Epithelial cell of prostate (primary cell): ENCODE measurements at places on chromosomes 4 and X.

- peak; percentile 51 for DNase-seq
Observed at GRCh38 chr4:26590639-26591038, 6.8 kb downstream of the TBC1D19 start.

- no peak for DNase-seq
Observed at GRCh38 chr4:47615385-47615784, 130.3 kb downstream of the ATP10D start.

GRCh38 chrX:136630881-136631280 is 17.1 kb upstream of the CD40LG start:
- DNase-seq: no peak

DNA sequence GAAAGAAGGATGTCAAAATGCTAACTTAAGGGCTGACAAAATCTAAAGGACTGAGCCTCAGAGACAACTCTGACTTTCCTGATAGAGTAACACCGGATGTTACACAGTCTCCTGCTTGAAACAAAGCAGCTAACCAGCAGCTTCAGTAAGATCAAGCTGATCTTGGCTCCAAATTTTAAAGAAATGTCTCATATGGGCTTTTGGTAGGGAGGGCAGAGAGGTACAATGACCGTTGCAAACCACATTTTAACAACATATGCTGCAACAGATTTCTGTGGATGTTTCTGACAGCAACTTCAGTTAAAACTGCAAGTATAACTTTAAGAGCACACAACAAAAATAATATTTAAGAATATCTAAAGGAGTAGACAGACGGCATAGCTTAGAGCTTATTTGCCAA is 9.1 kb downstream of the RPGR start:
- DNase-seq: no peak

GRCh38 chr4:77336411-77337142 is 179.6 kb downstream of the CCNG2 start:
- no peak for DNase-seq

DNA sequence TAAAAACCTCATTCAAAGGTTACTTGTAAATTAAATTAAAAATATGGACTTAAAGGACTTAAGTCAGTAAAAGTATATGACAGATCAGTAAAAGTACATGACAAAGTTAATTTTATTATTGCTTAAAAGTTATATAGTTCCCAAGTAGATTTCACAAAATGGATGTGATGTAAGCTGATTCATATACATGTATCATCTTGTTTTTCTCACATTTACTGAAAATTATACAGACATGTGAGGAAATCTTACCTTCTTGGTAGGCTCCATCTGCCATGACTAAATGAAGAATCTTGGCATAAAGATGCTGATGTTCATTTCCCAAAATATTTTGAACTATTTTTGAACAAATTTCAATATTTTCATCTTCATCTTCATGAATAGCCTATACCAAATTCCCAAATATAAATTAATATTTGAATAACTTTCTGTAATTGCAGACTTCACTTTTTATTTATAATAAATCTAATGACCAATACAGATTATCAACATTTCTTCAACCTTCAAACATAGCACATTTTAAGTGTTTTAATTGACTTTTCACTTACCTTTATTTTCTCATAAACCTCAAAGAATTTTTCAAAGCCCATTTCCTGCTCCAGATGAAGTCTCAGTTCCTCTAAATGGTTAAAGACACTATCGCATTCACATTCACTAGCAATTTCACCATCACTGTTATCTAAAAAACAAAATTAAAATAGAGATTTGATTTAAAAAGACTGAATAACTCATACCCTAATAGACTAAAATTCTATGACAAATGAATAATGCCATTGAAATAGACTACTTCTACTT is 129.4 kb upstream of the SH3RF1 start:
- DNase-seq: no peak

DNA sequence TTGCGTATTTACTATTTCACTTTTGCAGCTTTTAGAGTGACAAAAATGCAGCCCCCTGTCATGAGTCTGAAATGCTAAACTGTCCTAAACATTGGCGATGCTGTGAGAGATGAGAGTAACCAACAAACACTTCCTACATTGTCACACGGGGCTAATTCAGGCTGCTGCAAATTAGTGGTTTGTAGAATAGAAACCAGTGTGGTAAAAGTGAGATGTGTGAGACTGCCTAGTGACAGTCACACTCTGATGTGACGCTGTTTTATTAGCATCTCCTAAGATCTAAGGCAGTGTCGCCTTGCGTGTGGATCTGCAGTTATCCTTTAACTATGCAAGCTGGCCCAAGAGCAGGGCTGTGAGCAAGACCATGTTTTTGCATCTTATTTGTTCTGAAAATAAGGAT is 800.2 kb upstream of the TENM3 start:
- DNase-seq: no peak

- no peak for DNase-seq
Observed at GRCh38 chr4:38166082-38166481, 205.9 kb downstream of the PTTG2 start.

DNA sequence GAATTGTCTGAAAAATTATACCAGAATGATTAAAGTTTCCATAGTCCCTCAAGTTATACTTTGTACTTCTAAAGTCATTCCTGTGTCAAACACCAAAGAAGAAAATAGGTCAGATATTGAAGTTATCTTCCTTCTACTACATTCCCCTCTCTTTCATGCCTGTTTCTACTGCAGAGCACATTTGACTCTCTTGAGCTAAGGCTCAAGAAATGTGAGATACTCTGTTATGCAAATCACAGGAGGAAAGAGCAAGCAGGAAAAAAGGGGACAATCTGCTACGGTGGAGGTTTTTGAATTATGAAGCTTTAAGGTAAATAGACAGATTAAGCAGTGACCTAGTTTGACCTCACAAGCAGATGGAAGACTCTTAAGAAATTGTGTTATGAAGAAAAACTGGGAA is 198.9 kb upstream of the LDB2 start:
- no peak for DNase-seq

GRCh38 chr4:23877758-23878229 is 12.1 kb downstream of the PPARGC1A start:
- DNase-seq: no peak

- no peak for DNase-seq
Observed at GRCh38 chr4:3877236-3877635, 111.1 kb downstream of the ADRA2C start.

DNA sequence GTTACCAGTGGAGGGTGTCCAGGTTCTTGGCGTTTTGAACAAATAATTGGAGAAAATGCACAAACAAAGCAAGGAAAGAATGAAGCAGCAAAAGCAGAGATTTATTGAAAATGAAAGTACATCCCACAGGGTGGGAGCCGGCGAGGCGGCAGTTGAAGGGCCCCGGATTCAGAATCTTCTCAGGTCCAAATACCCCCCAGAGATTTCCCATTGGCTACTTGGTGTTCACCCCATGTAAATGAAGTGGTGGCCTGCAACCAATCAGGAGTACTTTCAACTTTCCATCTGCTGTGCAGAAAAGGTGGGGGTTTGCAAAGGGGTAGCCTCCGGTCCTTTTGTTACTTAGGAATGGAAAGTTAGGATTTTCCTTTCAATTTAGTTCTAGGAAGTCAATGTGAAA is 1447.0 kb downstream of the C4orf33 start:
- DNase-seq: no peak

GRCh38 chr4:124641715-124642381 is 70.7 kb downstream of the ANKRD50 start:
- DNase-seq: peak; percentile 87

- no peak for DNase-seq
Observed at GRCh38 chrX:100677611-100678181, 33.7 kb downstream of the SRPX2 start.

- no peak for DNase-seq
Observed at GRCh38 chr4:819401-820229, 6.3 kb downstream of the CPLX1 start.

DNA sequence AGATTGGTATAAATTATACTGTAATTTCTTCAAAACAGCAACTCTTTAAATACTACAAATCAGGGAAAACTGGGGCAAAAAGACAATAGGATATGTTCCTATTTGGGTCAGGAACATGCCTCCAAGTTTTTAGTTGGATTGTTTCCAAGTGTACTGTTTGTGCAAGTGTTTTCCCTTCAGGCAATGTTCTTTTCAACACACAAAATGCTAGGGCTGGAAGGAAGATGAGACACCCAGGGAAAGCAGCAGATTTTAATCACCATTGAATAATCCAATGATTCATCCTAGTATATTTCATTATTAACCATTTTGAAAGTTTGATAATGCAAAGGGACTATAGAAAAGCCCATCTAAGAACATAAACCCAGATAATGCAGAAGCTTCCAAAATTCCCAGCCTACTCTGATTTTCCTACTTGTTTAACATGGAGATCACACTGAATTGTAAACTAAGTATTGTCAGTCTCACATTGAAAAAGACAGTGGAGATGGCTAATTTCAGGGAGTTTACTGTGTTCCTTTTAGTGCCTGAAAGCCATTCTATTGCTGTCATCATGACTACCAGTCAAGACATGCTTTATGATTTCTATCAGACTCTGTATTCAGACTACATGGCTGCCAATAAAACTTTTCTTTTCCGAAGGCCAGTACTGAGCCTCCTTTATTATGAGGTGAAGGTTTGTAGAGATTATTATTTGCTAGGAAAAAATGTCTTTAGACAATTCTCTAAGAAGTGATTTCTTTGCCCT is 38.6 kb downstream of the COL4A6 start:
- DNase-seq: no peak

- no peak for DNase-seq
Observed at GRCh38 chr4:98506462-98507132, 151.8 kb downstream of the TSPAN5 start.

GRCh38 chr4:48031802-48032525 is 15.4 kb downstream of the NIPAL1 start:
- no peak for DNase-seq

DNA sequence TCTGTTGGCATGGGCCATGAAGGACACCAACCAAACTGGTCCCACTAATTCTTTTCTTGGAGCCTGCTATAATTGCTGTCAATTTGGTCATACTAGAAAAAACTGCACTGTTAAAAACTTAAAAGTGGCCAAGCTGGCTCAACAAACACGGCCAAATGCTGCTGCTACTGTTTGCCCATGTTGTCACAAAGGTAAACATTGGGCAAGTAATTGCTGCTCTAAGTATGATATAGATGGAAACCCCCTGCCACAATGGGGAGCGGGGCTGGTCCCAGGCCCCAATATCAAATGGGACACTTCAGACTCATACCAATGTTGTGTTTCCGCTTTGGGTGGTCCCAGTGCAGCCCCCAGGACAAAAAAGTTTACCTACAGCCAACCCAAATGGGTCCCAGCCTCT is 52.1 kb downstream of the SPIN3 start:
- DNase-seq: no peak

GRCh38 chr4:184635381-184635780 is 13.9 kb downstream of the CASP3 start:
- DNase-seq: no peak

- no peak for DNase-seq
Observed at GRCh38 chrX:153549807-153550206, 32.4 kb downstream of the ATP2B3 start.

- DNase-seq: no peak
Observed at GRCh38 chr4:134470544-134470943, 269.0 kb upstream of the PABPC4L start.

- peak; percentile 31 for DNase-seq
Observed at GRCh38 chr4:52655506-52655905, 3.6 kb downstream of the USP46 start.

- DNase-seq: peak; percentile 49
Observed at GRCh38 chr4:98773638-98774037, 115.2 kb upstream of the TSPAN5 start.

- DNase-seq: no peak
Observed at GRCh38 chrX:150044556-150044955, 106.3 kb upstream of the EOLA2 start.

DNA sequence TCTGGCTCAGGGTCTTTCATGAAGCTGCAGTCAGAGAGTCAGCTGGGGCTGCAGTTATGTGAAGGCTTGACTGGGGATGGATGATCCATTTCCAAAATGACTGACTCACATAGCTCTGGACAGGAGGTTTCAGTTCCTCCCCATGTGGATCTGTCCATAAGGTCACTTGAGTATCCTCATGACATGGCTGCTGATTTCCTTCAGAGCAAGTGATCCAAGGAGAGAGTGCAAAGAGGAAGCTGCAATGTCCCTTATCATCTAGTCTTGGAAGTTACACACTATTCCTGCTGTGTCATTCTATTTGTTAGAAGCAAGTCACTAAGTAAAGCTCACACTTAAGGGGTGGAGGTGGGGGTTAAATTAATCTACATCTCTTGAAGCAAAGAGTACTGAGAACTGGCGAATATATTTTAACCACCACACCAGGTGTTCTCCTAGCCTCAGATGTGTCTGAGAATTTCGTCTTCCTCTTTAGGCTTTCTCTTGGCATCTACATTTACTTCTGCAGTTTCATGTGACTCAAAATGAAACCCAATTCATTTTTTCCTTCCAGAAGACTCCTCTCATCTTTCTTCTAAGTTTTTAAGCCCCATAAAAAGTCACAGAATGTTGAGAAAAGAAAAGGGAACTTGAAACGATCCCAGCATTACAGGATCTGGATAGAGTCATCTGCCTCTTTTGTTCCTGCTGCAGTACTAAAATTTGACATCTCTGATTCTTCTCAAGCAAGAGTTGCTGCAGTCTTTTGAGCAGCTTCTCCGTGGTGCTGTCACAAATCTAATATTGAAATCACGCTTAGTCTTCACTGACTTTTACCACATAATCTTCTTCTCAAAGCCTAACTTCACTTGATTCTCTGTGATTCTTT is 3.8 kb upstream of the GRPR start:
- DNase-seq: no peak

DNA sequence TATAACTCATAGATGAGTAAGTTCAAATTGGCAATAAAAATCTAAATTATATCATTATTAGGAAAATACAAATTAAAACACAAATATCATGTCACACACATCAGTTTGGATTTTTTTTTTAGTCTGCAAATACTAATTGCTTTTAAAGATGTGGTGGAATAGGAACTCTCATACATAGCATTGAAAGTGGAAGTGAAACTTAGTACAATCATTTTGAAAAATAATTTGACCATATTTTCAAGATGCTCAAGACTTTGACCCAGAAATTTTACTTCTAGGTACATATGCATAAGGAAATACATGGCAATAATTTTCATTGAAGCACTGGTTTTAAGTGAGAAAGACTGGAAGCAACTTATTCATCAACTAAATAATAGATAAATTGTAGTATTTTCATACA is 147.5 kb upstream of the SMIM31 start:
- DNase-seq: no peak

DNA sequence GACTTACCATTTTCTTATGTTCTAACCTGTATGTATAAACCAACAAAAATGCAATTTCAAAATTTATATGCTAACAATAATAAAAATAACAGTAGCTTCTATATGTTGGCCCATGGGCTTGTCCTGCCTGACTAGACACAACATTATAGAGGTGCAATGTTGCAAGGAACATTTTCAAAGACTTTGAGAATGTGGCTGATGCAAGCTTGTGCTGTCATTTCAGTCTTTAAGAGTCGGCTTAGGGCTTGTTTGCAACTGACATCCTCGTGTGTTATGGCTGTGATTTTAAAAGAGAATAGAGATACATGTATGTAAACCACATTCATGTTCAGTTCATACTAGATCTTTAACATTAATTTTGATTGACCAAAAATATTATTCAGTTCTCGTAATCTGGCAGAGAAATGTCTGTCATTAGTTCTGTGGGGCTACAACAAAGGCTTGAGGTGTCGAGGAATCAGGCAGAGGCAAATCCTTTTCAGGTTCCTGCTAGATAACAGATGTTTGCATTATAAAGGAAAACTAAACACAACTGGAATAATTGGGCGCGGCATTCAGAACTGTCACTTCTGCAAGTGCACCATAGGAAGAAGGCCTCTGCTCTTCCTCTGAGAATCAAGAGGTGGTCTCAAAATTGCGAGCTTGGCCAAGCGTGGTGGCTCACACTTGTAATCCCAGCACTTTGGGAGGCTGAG is 13.1 kb downstream of the TMSB4X start:
- DNase-seq: no peak
